ENCODE measurements at places on chromosomes 3 and 15.
A peak's percentile ranks its signal among the peaks of the same experiment; 100 is the strongest.

- no peak for DNase-seq
Measured at GRCh38 chr3:44939581-44940036, 36.4 kb downstream of the ZDHHC3 start.

DNA sequence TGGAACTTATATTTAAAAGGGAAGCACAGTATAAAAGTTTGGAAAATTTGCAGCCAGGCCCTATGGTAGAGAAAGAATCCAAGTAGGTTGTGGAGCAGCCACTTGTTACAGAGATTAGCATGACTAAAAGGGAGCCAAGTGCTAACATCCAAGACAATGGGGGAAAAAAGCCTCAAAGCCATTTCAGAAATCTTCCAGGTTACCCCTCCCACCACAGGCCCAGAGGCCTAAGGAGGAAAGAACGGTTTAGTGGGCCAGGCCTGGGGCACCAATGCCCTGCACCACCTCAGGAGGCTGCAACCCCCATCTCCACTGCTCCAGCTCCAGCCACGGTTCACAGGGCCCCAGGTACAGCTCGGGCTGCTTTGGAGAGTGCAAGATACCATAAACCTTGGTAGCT, 69.9 kb downstream of the IGF2BP2 start:
- DNase-seq, result no peak

DNA sequence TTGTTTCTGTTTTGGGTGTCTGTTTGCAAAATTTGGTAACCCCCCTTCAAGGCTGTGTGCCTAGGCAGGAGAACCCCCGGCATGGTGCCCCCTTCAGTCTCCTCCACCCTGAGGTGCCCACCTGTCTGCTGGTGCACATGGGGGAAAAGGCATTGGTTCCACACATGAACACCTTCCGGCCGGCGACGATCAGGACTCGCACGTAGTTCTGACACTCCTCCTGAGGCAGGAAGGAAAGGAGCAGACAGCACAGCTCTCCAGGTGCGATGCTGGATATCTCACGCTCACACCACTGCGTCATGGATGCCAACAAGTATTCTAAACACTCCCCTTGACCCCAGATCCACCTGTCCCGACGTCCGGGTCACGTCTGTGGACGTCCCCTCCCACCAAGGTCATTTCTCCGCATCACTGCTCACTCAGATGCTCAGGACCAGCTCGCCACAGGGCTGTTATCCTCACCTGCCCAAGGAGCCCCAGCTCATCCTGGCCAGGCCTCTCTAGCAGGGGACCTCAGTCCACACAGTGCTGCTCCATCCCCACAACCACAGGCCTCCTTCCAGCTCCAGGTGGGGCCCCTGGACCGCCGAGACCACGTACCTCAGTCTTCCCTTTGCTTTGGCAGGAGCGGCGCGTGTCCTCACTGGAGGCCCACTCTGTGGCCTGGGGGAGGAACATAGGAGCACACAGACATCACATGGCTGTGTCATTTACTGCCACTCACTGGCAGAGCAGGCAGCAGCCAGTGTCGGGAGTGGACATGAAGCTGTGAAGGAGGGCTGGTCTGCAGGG, 99.0 kb downstream of the SEMA5B start:
- DNase-seq, result no peak

GRCh38 chr3:46266598-46266997, 24.3 kb downstream of the CCR3 start:
- no peak for DNase-seq

GRCh38 chr3:149621218-149622005, 36.4 kb downstream of the WWTR1 start:
- DNase-seq, result no peak

DNA sequence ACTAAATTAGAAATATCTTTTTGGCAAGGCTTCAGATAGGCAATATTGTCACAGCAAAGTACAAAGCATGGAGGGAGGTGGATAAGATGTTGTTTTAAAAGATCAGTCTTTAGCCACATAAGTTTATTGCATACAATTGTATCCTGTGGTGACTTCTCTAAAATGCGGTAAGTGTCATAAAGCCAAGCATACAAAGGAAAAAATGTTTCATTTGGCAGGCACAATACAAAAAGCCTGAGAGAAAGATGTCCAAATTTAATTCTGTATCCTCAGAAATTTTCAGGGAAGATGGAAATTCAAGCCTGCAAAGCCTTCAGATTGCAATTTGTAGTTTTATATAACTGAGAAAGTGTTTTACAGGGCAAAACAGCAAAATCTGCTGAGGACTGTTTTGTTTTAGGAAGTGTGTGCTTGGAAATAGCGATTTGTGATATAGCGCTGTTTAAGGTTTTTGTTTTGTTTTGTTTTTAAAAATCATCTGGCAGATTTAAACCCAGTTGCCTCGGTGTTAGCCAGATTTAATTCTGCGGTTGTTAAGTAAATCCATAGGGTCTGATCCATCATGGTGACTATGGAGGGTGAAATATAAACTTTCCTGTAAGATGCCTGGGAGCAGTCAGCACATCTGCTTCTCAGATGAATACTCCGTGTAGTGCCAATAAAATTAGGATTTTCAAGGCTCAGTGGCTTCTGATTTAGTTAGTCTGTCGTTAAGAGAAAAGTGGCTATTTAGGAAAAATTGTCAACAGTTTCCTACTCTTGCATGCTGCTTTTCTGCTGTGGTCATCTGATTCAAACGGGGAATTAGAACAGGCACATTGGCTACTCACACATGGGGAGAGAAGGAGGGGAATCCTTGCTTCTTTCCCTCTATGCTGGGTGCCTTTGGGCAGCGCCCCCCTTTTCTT, 8.0 kb downstream of the KAT2B start:
- no peak for DNase-seq

- no peak for DNase-seq
Measured at GRCh38 chr3:187377842-187378241, 9.7 kb downstream of the RTP4 start.

GRCh38 chr3:97510795-97511194, 253.8 kb upstream of the ARL6 start:
- peak; percentile 32 for DNase-seq

GRCh38 chr15:68582864-68583263, 4.1 kb downstream of the CORO2B start:
- no peak for DNase-seq

GRCh38 chr3:861721-862120, 231.1 kb upstream of the CNTN6 start:
- DNase-seq, result no peak

- no peak for DNase-seq
Measured at GRCh38 chr3:66581256-66581655, 80.4 kb upstream of the LRIG1 start.

DNA sequence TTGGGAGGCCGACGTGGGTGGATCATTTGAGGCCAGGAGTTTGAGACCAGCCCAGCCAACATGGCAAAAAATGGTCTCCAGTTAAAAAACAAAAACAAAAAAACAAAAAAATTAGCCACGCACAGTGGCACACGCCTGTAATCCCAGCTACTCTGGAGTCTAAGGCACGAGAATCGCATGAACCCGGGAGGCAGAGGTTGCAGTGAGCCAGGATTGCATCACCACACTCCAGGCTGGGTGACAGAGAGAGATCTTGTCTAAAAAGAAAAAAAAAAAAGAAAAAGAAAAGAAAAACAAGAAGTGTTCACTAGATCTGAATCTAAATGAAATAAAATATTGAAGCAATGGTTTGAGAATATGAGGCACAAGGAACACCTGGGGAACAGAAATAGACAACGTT, 36.7 kb downstream of the SLC9A9 start:
- no peak for DNase-seq

- DNase-seq, result no peak
Measured at GRCh38 chr15:58517682-58518525, 86.1 kb downstream of the LIPC start.

- DNase-seq, result peak; percentile 65
Measured at GRCh38 chr15:63474810-63475316, 29.5 kb upstream of the USP3 start.

GRCh38 chr3:197881270-197881969, 68.6 kb upstream of the RPL35A start:
- DNase-seq, result no peak
